ENCODE measurements at places on chromosomes 5 and 9.

DNA sequence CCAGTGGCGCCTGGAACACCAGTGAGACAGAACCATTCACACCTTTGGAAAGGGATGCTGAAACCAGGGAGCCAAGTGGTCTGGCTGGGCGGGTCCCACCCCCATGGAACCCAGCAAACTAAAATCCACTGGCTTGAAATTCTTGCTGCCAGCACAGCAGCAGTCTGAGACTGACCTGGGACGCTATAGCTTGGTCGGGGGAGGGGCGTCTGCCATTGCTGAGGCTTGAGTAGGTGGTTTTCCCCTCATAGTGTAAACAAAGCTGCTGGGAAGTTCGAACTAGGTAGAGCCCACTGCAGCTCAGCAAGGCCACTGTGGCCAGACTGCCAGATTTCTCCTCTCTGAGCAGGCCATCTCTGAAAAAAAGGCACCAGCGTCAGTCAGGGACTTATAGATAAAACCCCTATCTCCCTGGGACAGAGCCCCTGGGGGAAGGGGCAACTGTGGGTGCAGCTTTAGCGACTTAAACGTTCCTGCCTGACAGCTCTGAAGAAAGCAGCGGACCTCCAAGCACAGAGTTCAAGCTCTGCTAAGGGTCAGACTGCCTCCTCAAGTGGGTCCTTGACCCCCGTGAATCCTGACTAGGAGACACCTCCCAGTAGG, 42.0 kb upstream of the FKTN start:
- H3K27me3 ChIP-seq = no peaks in the 10 kb centered on the region
- H3K4me3 ChIP-seq = no peak overlapping the region
- no peaks in the 10 kb centered on the region for H3K4me1 ChIP-seq
- no peaks in the 10 kb centered on the region for H3K36me3 ChIP-seq
- DNase-seq = no peak

DNA sequence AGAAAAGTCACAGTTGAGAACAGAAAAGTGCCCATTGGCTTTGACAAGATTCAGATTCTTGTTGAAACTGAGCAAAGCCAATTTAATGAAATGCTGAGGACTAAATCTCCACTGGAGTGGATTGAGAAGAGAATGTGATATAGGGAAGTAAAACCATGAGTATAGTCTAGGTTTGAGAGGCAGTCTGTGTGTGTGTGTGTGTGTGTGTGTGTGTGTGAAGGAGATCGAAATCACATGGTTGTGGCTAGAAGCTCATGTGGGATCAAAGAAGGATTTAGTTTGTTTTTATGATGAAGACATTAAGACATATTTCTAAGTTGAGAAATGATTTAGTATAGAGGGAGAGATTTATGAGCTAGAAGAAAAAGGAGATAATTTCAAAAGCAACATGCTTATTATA, 275.7 kb upstream of the DAB2 start:
- H3K4me3 ChIP-seq = no peak overlapping the region
- no peaks in the 10 kb centered on the region for H3K27me3 ChIP-seq
- DNase-seq = no peak

GRCh38 chr9:110334871-110335270, 2.8 kb downstream of the TXNDC8 start:
- no peak overlapping the region for H3K27ac ChIP-seq
- DNase-seq = no peak
- H3K4me3 ChIP-seq = no peak overlapping the region
- H3K4me1 ChIP-seq = no peaks in the 10 kb centered on the region

DNA sequence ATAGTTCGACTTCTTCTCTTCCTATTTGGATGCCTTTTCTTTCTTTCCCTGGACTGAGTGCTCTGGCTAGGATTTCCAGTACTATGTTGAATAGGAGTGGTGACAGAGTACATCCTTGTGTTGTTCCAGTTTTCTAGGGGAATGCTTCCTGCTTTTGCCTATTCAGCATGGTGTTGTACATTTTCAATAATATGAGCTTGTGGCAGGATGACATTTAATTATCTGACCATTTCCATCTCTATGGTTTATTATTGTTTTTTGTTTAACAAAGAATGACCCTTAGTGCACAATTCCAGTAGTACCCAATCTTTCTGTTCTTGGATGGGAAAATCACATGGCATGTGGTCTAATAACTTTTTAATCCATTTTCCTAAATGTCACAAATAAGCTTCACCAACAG, 135.6 kb upstream of the SLC12A2 start:
- no peak for DNase-seq
- H3K4me3 ChIP-seq = no peak overlapping the region

GRCh38 chr9:33403941-33404787, 1.8 kb upstream of the AQP7 start:
- H3K4me3 ChIP-seq = no peak overlapping the region
- H3K36me3 ChIP-seq = no peaks in the 10 kb centered on the region
- no peaks in the 10 kb centered on the region for H3K27me3 ChIP-seq
- no peaks in the 10 kb centered on the region for H3K4me1 ChIP-seq
- H3K27ac ChIP-seq = no peak overlapping the region

DNA sequence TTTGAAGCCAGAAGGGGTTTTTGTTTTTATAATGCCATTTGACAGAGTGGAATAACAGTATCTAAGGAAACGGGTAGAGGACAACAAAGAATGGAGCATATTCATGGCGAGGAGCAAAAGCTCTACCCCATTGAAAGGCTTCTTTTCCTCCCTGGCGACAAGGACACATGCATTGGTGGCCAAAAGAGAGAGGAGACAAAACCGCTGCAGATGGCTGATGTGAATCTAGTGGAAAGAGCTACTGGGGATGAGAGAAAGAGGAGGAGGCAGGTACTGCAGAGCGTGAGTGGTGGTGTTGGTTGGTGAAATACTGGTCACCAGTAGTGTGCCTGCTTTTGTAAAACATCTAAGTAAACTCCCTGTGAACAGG, 491 bp downstream of the APC start:
- H3K4me1 ChIP-seq = no peaks in the 10 kb centered on the region
- no peak for DNase-seq
- no peak overlapping the region for H3K27ac ChIP-seq
- no peaks in the 10 kb centered on the region for H3K27me3 ChIP-seq
- H3K36me3 ChIP-seq = peaks cover 2% of the 10 kb centered on the region
- no peak overlapping the region for H3K4me3 ChIP-seq

DNA sequence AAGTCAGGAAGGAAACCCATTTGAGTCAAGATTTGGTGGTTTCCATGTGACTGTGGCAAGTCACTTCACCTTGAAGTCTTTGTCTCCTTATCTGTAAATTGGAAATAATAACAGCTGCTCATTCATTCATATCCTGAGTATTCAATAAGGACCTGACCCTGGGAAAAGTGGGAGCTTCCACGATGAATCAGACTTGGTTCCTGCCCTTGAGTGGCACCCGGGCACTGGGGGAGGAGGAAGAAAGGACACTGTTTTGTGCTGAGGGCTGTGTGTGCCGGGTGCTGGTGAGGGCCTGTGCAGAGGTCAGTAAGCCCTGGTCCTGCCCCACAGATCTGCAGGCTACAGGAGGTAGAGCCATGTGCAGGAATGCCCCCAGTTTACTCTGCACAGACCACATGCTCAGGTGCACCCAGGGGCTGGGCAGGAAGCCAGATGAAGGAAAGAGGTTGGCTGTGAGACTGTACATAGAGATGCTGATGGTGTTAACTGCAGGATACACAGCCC, 6.8 kb downstream of the NDST1 start:
- H3K27me3 ChIP-seq = no peaks in the 10 kb centered on the region
- H3K36me3 ChIP-seq = no peaks in the 10 kb centered on the region
- DNase-seq = no peak
- H3K27ac ChIP-seq = no peak overlapping the region
- H3K4me1 ChIP-seq = peaks cover 27% of the 10 kb centered on the region

- H3K4me1 ChIP-seq = no peaks in the 10 kb centered on the region
- H3K27me3 ChIP-seq = no peaks in the 10 kb centered on the region
- H3K4me3 ChIP-seq = no peak overlapping the region
- H3K36me3 ChIP-seq = no peaks in the 10 kb centered on the region
- peak; percentile 72 for DNase-seq
- peak overlapping the region; percentile 56 for H3K27ac ChIP-seq
These were observed 126.4 kb upstream of the CXCL14 start for GRCh38 chr5:135705141-135705631.

DNA sequence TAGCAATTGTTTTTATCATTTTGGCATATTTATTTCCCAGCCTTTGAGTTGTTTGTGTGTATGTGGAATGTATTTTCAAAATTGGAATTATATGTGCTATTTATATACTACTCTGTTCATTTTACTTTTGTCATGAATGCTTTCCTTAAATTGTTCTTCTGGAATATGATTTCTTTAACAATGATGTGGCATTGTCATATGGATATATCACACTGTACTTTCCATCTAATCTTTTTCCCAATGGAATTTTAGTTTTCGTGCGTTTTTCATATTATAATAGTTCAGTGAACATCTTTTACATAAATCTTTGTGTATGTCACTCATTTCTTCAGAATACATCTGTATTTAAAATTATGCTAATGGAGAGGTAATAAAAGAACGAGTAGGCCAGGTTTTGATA, 980.1 kb upstream of the WWC1 start:
- DNase-seq = no peak
- no peak overlapping the region for H3K4me3 ChIP-seq
- H3K27me3 ChIP-seq = peaks cover 2% of the 10 kb centered on the region
- no peaks in the 10 kb centered on the region for H3K36me3 ChIP-seq

GRCh38 chr9:99762470-99762869, 59.2 kb upstream of the NR4A3 start:
- H3K36me3 ChIP-seq = no peaks in the 10 kb centered on the region
- no peak overlapping the region for H3K4me3 ChIP-seq
- H3K27ac ChIP-seq = no peak overlapping the region
- no peak for DNase-seq
- H3K4me1 ChIP-seq = no peaks in the 10 kb centered on the region

DNA sequence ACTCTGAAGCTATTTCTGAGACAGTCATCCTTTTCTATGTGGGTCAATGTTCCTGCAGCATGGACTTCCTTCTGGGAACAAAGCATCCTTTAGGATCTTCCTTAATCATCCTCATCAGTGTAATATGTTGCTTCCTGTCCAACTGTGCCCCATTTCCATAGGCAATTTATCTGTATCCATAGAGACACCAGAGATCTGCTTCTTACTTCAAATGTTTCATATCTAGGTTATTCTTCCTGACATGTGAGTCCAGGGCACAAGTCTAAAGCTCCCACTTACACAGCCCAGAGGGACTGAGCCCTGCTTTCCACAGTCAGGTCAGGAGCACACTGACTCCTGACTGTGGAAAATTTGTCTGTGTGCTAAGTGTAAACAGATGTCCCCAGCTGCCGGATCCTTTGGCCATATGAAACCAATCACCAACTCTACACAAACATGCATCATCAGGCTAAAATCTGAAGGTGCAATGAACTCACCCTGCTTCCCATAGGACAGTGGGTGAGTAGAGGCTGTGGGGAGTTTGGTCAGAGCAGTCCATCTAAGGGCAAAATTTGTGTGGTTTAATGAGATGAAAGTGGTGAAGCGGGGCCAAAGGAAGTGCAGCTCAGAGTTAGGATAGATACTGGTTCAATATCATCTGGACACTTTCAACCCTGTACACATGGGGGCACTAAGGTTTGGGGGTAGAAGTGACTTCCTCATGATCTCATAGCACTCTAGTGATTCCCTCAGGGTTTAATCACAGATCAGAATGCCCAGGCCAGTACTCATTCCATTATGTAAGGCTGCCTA, 85.2 kb upstream of the TNC start:
- no peaks in the 10 kb centered on the region for H3K27me3 ChIP-seq
- peak; percentile 35 for DNase-seq
- H3K4me3 ChIP-seq = no peak overlapping the region
- H3K27ac ChIP-seq = peak overlapping the region; percentile 17
- no peaks in the 10 kb centered on the region for H3K4me1 ChIP-seq

- no peaks in the 10 kb centered on the region for H3K36me3 ChIP-seq
- H3K4me1 ChIP-seq = no peaks in the 10 kb centered on the region
- H3K4me3 ChIP-seq = no peak within 1 kb of the TSS
- no peaks in the 10 kb centered on the region for H3K27me3 ChIP-seq
- no peak within 1 kb of the TSS for H3K27ac ChIP-seq
- DNase-seq = no peak
These were observed at the start of gene IFNW1 for GRCh38 chr9:21141427-21141882. Gene IFNW1 (minus strand): TSS chr9:21141832. CDS start chr9:21141570, 262 bp downstream.

- no peak overlapping the region for H3K4me3 ChIP-seq
- peaks cover 26% of the 10 kb centered on the region for H3K36me3 ChIP-seq
- no peaks in the 10 kb centered on the region for H3K4me1 ChIP-seq
- H3K27ac ChIP-seq = no peak overlapping the region
These were observed 12.8 kb downstream of the EXOC3 start for GRCh38 chr5:455806-456205.

DNA sequence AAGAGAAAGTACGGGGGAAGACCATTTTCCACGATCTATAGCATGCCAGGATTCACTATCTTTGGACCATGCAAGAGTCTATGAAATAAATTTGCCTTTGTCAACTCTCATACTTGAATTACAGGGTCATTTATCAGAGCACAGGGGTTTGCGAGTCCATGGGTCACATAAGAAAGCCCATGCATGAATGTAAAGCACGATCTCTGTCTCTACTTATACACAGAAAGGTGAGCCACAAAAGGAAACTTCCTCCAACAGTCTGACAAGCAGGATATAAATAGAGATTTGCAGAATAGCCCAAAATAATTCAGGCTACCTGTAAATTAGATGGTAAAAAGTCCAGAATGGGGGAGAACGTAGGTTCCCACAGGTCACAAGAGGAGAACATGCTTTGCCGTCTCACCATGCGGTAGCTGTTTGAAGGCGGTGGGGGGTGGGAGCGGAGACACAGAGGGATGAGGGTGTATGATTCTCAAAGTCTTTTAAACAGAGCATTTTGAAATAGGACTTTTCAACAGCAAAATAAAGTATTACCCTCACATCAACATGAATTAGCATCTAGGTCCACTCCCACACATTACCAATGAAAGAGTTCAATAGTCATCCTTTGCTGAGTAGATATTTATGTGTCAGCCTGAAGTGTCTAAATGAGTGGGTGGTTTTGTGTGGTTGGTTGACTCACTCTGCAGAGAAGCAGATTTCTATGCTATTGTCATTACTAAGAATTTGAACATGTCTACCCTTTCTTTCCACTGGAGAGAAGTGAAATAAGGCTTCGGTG, 279.7 kb downstream of the EBF1 start:
- H3K4me1 ChIP-seq = no peaks in the 10 kb centered on the region
- no peak for DNase-seq
- peaks cover 4% of the 10 kb centered on the region for H3K27me3 ChIP-seq
- no peak overlapping the region for H3K4me3 ChIP-seq
- H3K36me3 ChIP-seq = no peaks in the 10 kb centered on the region

- no peak overlapping the region for H3K4me3 ChIP-seq
- DNase-seq = no peak
- H3K36me3 ChIP-seq = no peaks in the 10 kb centered on the region
- H3K27me3 ChIP-seq = no peaks in the 10 kb centered on the region
- H3K27ac ChIP-seq = no peak overlapping the region
These were observed 99.1 kb upstream of the RUFY1 start for GRCh38 chr5:179451114-179451827.
